ENCODE measurements at places on chromosomes 5 and 9. TPM values are rescaled to one million over a fixed set of nuclear protein-coding genes. Genes with fewer than 3 reads are reported as not detected.

- H3K27ac ChIP-seq, result no peak overlapping the region
- H3K36me3 ChIP-seq, result no peaks in the 10 kb centered on the region
- no peak for DNase-seq
These were observed 8.0 kb upstream of the REEP5 start for GRCh38 chr5:112930082-112930344.

- H3K27ac ChIP-seq, result no peak overlapping the region
- H3K4me1 ChIP-seq, result no peaks in the 10 kb centered on the region
- H3K27me3 ChIP-seq, result no peaks in the 10 kb centered on the region
- no peak overlapping the region for H3K4me3 ChIP-seq
- H3K36me3 ChIP-seq, result no peaks in the 10 kb centered on the region
- no peak for DNase-seq
These were observed 655.5 kb upstream of the ZNF608 start for GRCh38 chr5:125401724-125402622.

GRCh38 chr9:118533101-118533500, 828.9 kb downstream of the TLR4 start:
- H3K27ac ChIP-seq, result no peak overlapping the region
- H3K4me3 ChIP-seq, result no peak overlapping the region
- no peaks in the 10 kb centered on the region for H3K4me1 ChIP-seq
- H3K36me3 ChIP-seq, result no peaks in the 10 kb centered on the region
- H3K27me3 ChIP-seq, result no peaks in the 10 kb centered on the region

GRCh38 chr5:14246350-14247053, 103.4 kb downstream of the TRIO start:
- H3K27ac ChIP-seq, result no peak overlapping the region
- no peak overlapping the region for H3K4me3 ChIP-seq
- no peaks in the 10 kb centered on the region for H3K36me3 ChIP-seq
- peaks cover 56% of the 10 kb centered on the region for H3K4me1 ChIP-seq

- H3K4me3 ChIP-seq, result no peak overlapping the region
- no peaks in the 10 kb centered on the region for H3K27me3 ChIP-seq
- no peak overlapping the region for H3K27ac ChIP-seq
- H3K4me1 ChIP-seq, result peaks cover 6% of the 10 kb centered on the region
- H3K36me3 ChIP-seq, result no peaks in the 10 kb centered on the region
These were observed 104.7 kb downstream of the PDZD2 start for GRCh38 chr5:31743678-31744077.

DNA sequence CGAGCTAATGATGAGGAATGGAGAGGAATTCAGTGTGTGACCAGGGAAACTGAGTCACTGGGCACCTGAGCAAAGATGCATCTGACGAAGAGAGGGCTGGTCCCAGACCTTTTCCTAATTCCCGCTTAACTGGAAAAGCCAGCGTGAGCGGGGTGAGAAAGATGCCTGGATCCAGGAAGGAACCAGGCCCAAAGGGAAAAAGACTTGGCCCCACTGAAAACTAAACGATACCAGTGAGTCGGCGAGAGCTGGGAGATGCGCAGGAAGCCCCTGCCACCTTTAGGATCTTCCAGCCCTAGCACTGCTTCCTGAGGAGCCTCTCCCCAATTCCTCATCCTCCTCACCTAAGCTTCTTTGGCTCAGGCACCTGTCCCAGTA, 499 bp upstream of the FCHSD1 start:
- no peak overlapping the region for H3K27ac ChIP-seq
- H3K36me3 ChIP-seq, result no peaks in the 10 kb centered on the region
- no peaks in the 10 kb centered on the region for H3K4me1 ChIP-seq
- H3K4me3 ChIP-seq, result peak overlapping the region; percentile 69

DNA sequence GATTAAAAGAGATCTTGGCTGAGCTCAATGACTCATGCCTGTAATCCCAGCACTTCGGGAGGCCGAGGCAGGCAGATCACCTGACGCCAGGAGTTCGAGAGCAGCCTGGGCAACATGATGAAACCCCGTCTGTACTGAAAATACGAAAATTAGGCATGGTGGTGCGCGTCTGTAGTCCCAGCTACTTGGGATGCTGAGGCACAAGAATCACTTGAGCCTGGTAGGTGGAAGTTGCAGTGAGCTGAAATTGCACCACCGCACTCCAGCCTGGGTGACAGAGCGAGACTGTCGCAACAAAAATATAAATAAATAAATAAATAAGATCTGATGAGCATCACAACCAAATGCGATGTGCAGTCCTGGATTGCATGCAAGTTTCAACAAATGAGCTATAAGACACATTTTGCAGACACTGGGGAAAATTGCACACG, 8.7 kb upstream of the ENG start:
- DNase-seq, result no peak
- no peaks in the 10 kb centered on the region for H3K36me3 ChIP-seq

GRCh38 chr9:618478-618877, 223.0 kb upstream of the DMRT1 start:
- DNase-seq, result no peak
- H3K4me3 ChIP-seq, result no peak overlapping the region
- H3K27me3 ChIP-seq, result no peaks in the 10 kb centered on the region

GRCh38 chr5:174608631-174609097, 115.7 kb upstream of the MSX2 start:
- H3K27ac ChIP-seq, result no peak overlapping the region
- peaks cover 4% of the 10 kb centered on the region for H3K4me1 ChIP-seq
- no peak overlapping the region for H3K4me3 ChIP-seq
- no peaks in the 10 kb centered on the region for H3K27me3 ChIP-seq
- DNase-seq, result peak; percentile 39

GRCh38 chr5:59322058-59322457, 571.5 kb downstream of the PDE4D start:
- H3K4me3 ChIP-seq, result no peak overlapping the region
- H3K27me3 ChIP-seq, result no peaks in the 10 kb centered on the region
- DNase-seq, result no peak
- no peak overlapping the region for H3K27ac ChIP-seq
- peaks cover 15% of the 10 kb centered on the region for H3K4me1 ChIP-seq

GRCh38 chr9:130328349-130328801, 62.8 kb downstream of the HMCN2 start:
- DNase-seq, result no peak
- H3K4me3 ChIP-seq, result no peak overlapping the region
- no peaks in the 10 kb centered on the region for H3K36me3 ChIP-seq
- no peaks in the 10 kb centered on the region for H3K27me3 ChIP-seq
- peaks cover 8% of the 10 kb centered on the region for H3K4me1 ChIP-seq
- H3K27ac ChIP-seq, result no peak overlapping the region

- H3K27me3 ChIP-seq, result no peaks in the 10 kb centered on the region
- no peak for DNase-seq
- no peak overlapping the region for H3K4me3 ChIP-seq
- H3K4me1 ChIP-seq, result no peaks in the 10 kb centered on the region
- H3K36me3 ChIP-seq, result no peaks in the 10 kb centered on the region
These were observed 802.1 kb upstream of the SEMA6A start for GRCh38 chr5:117376748-117377147.

DNA sequence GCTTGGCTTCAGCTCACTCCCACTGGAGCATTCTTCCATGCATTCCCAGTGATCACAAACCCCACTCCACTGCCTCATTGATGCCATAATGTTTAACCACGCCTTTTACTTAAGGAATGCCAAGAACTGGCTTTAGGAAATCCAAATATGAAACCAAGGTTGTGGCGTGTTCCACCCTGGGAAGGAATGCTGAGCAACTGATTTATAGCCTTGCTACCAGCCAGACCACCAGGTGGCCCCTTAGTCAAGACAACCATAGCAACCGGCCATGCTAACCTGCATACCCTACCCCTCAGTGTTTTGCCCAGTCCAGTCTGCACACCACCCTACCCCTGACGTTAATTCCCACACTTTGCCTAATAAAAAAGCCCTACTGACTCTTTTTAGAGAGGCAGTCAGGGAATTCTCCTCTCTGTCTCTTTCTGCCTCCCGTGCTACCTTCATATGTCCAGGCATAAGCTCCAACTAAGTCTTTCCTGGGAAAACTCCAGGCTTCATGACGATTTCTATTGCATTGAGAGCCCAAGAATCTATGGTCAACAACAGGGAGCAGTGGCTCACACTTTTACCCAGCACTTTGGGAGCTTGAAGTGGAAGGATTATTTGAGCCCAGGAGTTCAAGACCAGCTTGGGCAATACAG, 27.0 kb upstream of the PRRC2B start:
- peaks cover 4% of the 10 kb centered on the region for H3K4me1 ChIP-seq
- no peak overlapping the region for H3K4me3 ChIP-seq
- no peak overlapping the region for H3K27ac ChIP-seq
- peak; percentile 84 for DNase-seq
- no peaks in the 10 kb centered on the region for H3K27me3 ChIP-seq

- H3K4me1 ChIP-seq, result peaks cover 16% of the 10 kb centered on the region
- DNase-seq, result no peak
- H3K4me3 ChIP-seq, result no peak overlapping the region
- no peaks in the 10 kb centered on the region for H3K36me3 ChIP-seq
- no peaks in the 10 kb centered on the region for H3K27me3 ChIP-seq
These were observed 118.3 kb downstream of the NR6A1 start for GRCh38 chr9:124652615-124653393.

GRCh38 chr5:160054047-160054446, 45.1 kb downstream of the TTC1 start:
- DNase-seq, result no peak
- H3K4me3 ChIP-seq, result no peak overlapping the region
- no peaks in the 10 kb centered on the region for H3K27me3 ChIP-seq
- H3K4me1 ChIP-seq, result no peaks in the 10 kb centered on the region
- peaks cover 5% of the 10 kb centered on the region for H3K36me3 ChIP-seq

- peaks cover 33% of the 10 kb centered on the region for H3K4me1 ChIP-seq
- H3K27me3 ChIP-seq, result no peaks in the 10 kb centered on the region
- H3K36me3 ChIP-seq, result no peaks in the 10 kb centered on the region
- peak; percentile 16 for DNase-seq
- peak overlapping the region; percentile 40 for H3K27ac ChIP-seq
These were observed 768.8 kb upstream of the GRAMD2B start for GRCh38 chr5:125654392-125654791.

DNA sequence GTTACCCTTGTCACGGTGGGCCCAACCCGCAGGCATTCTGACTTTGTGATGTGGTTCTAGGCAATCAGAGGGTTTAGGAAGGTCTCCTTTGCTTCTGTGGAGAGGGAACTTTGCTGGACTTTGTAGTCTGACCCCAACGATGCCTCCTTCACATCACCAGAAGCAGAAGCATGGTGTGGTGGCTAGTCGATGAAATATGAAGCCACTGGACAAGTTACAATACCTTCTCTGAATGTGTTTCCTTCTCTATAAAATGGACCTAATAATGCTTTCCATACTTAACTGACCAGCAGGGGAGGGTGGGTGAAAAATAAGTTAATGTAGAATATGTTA, 607 bp downstream of the SPEF2 start:
- peak overlapping the region; percentile 77 for H3K4me3 ChIP-seq
- DNase-seq, result no peak
- H3K27ac ChIP-seq, result no peak overlapping the region
- no peaks in the 10 kb centered on the region for H3K4me1 ChIP-seq
- peaks cover 89% of the 10 kb centered on the region for H3K27me3 ChIP-seq

DNA sequence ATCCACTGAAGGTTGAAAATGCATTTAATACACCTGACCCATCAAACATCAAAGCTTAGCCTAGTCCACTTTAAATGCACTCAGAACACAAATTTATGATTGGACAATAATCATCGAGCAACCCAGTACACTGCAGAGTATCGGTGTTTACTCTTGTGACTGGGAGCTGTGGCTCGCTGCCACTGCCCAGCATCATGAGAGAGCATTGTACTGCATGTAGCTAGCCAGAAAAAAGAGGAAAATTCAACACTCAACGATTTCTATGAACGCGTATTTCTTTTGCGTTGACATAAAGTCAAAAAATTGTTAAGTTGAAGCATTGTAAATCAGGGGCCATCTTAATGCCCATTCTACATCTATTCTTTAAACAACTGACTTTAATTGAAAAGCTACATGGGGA, 95.1 kb upstream of the CD180 start:
- no peak for DNase-seq
- no peak overlapping the region for H3K4me3 ChIP-seq
- H3K27me3 ChIP-seq, result no peaks in the 10 kb centered on the region
- H3K4me1 ChIP-seq, result no peaks in the 10 kb centered on the region
- no peak overlapping the region for H3K27ac ChIP-seq

GRCh38 chr5:142627383-142628217, 58.3 kb downstream of the FGF1 start:
- H3K27me3 ChIP-seq, result no peaks in the 10 kb centered on the region
- no peak for DNase-seq
- no peak overlapping the region for H3K4me3 ChIP-seq
- no peaks in the 10 kb centered on the region for H3K4me1 ChIP-seq

DNA sequence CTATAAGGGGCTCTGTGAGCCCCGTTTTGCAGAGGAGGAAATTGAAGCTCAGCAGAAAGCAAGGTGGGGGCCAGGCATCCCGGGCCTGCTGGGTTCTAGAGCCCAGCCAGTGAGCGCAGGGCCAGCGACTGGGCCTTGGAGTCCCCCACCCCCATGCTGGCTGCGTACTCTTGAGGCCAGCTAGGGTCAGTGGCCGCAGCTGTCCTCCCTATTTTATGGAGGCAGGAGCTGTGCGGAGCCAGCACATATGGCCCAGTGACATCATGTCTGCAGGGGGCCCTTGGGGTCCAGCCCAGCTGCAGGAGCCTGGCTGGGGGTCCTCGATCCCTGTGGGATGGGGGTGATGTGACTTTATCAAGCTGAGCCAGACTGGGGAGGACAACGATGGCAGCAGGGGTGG, 71.3 kb downstream of the HMCN2 start:
- H3K4me3 ChIP-seq, result no peak overlapping the region
- H3K27me3 ChIP-seq, result no peaks in the 10 kb centered on the region
- DNase-seq, result no peak
- no peak overlapping the region for H3K27ac ChIP-seq

The RLN2 gene
- total RNA-seq, result 5.0 TPM

The CDH9 gene
- total RNA-seq, result 2.8 TPM

The STKLD1 gene
- 0.58 TPM for total RNA-seq

The MTRR gene
- total RNA-seq, result 53.5 TPM

The HAVCR1 gene
- not detected for total RNA-seq

The CARTPT gene
- not detected for total RNA-seq

The FUT7 gene
- total RNA-seq, result not detected

The THOC3 gene
- total RNA-seq, result 148 TPM

The MED27 gene
- 15.1 TPM for total RNA-seq

The FCN2 gene
- not detected for total RNA-seq

The C1QTNF3 gene
- total RNA-seq, result 6.4 TPM

The TAF11L2 gene
- total RNA-seq, result not detected

The PCDHGA5 gene
- 0.71 TPM for total RNA-seq

The MARVELD2 gene
- total RNA-seq, result 13.7 TPM

Measured in neural progenitor cell (in vitro differentiated cells).